ENCODE measurements at places on chromosomes 1 and 21.

- no peak for DNase-seq
Observed at GRCh38 chr1:71967670-71968069, 314.7 kb downstream of the NEGR1 start.

GRCh38 chr1:230507666-230508402 is 81.7 kb upstream of the PGBD5 start:
- DNase-seq: no peak

- no peak for DNase-seq
Observed at GRCh38 chr1:173329726-173330125, 122.6 kb upstream of the TNFSF4 start.

DNA sequence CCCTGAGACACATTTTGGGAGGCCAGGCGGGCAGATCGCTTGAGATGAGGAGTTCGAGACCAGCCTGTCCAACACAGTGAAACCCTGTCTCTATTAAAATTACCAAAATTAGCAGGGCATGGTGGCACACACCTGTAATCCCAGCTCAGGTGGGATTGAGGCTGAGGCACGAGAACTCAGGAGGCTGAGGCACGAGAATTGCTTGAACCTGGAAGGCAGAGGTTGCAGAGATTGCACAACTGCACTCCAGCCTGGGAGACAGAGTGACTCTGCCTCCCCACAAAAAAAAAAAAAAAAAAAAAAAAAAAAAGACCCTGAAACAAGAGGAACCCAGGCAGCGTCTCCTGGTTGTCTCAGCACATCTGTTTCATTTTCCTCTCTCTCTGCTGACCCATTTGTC is 24.2 kb downstream of the PGM1 start:
- DNase-seq: no peak

DNA sequence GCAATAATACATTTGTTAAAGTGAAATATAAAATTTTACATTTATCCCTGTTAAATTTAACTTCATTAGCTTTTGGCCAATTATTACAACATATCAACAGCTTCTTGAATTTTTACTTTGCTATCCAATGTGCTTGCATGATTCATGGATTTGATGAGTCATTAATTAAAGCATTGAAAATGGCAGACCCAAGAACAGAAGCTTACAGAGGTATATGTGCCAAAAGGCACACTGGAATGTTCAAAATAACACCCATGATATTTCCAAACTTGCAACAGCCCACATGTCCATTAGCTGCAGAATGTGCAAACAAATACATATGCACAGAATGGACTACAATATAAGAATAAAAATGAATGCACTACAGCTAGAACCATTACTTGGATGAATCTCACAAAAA is 76.4 kb upstream of the MAN1A2 start:
- no peak for DNase-seq

- DNase-seq: no peak
Observed at GRCh38 chr1:226443439-226443838, 35.5 kb upstream of the PARP1 start.

DNA sequence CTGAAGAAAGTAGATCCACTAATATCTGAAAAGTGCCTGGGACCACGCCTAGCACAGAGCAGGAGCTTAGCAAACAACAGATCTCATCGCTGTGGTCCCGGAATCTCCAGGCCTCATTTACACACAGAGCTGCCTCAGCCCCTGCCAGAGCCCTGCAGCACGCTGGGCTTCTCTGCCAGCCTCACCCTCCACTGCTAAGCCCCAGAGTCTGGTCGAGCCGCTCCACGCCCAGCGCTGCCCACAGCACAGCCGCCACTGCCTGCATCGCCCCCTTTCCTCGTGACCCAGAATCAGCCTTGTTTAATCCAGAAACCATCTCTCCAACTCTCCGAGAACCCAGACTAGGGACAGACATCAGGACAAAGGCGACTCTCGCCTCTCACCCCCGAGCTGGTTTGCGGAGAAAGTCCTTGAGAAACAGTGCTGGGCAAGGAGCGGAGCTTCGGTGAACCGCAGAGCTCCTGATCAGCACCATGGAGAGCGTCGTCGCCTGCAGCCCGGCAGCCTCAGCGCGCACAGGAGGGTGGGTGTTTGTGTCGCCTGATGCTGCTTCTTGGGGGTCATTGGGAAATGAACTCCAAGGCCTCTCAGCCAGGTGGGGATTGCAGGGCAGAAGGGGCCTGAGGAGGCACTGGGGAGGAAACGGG is 145.1 kb downstream of the NPHP4 start:
- no peak for DNase-seq

GRCh38 chr1:56397409-56397808 is 182.0 kb downstream of the PLPP3 start:
- DNase-seq: no peak

- no peak for DNase-seq
Observed at GRCh38 chr1:32215629-32216480, 6.3 kb downstream of the TMEM234 start.

DNA sequence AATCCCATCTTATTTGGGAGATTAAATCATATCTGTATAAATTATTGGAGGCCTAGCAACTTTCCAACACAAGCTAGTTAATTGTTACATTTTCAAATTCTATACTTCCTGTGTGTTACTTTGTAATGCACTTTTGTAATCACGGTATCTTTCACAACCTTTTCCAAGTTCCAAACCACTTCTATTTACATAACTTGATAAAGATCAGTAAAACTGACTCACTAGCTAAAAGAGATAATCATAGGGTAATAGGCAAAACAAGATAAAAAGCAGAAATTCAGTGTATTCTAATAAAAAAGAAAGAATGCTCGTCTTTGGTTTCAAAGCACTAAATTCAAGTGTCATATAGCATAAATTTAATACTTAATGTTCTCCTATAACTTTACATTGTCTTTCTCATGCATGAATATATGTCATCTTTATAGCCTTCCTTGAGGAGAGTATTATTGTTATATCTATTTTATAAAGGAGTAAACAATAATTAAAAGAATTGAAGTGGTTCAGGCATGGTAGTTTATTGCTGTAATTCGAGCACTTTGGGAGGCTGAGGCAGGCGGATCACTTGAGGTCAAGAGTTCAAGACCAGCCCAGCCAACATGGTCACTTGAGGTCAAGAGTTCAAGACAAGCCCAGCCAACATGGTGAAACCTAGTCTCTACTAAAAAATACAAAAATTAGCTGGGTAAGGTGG is 66.4 kb downstream of the RGS13 start:
- DNase-seq: no peak

GRCh38 chr1:211333906-211334305 is 7.3 kb downstream of the TRAF5 start:
- DNase-seq: no peak

- DNase-seq: no peak
Observed at GRCh38 chr1:151156515-151156819, at the start of gene TNFAIP8L2. TSS of gene TNFAIP8L2 (plus strand) at chr1:151156649. CDS start at chr1:151158698, 2,049 bp downstream.

GRCh38 chr1:218135371-218135770 is 149.7 kb upstream of the RRP15 start:
- DNase-seq: no peak

DNA sequence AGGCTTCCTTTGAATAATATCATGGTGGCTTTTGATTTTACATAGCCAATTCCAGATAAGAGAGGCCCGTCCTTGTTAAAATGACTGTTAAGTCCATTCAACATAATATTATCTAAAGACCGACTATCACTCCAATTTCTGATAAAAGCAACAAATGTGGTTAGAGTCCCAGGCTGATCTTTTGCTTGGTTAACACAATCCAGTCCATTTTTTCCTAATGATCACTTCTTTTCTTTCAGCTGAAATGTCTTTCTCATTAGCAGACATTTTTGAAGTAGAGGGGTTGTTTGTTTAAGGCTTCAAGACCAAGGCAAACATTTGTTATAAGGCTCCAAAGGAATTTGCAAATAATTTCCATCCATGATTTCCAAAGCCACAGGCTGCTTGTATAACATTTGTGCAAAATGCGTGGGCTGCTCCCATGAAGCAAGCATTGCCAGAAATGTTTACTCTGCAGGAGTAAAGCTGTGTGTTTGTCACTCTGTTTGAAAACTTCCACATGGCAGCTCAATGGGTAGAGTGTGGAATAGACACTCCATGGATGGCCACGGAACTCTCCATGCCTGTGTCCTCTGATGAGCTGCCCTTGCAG is 111.5 kb downstream of the PSMG1 start:
- no peak for DNase-seq

- no peak for DNase-seq
Observed at GRCh38 chr21:43858806-43859648, 6.0 kb upstream of the AGPAT3 start.

- no peak for DNase-seq
Observed at GRCh38 chr1:116760487-116760886, 6.3 kb downstream of the CD2 start.

- no peak for DNase-seq
Observed at GRCh38 chr21:31349208-31349607, 5.1 kb upstream of the TIAM1 start.

- DNase-seq: no peak
Observed at GRCh38 chr1:167136191-167136614, 42.3 kb downstream of the STYXL2 start.

GRCh38 chr1:205226868-205227583 is 720 bp upstream of the TMCC2 start:
- no peak for DNase-seq

- DNase-seq: no peak
Observed at GRCh38 chr1:220957233-220957605, 78.0 kb downstream of the HLX start.

DNA sequence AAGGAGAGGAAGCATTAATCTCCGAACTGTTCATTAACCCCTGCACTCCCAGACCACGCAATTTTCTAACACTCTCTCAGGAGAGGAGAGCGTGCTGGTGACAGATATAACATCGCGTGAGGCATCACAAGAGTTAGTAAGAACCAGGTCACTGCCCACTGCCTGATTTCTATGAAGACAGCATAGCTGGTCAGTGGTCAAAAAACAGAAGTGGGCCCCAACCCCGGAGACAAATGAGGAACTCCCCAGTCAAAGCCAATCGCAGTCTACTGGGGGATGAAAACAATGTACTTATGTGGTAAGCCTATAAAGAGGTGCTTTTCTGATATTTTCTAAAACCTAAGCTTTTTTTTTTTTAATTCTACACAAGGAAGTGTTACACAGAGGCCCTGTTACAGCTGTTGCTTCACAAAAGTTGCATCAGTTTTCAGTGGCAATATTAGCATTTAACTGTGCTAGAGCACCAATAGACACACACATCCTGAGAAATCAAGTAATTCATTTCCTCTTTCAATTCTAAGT is 231.8 kb upstream of the IRF2BP2 start:
- DNase-seq: no peak

DNA sequence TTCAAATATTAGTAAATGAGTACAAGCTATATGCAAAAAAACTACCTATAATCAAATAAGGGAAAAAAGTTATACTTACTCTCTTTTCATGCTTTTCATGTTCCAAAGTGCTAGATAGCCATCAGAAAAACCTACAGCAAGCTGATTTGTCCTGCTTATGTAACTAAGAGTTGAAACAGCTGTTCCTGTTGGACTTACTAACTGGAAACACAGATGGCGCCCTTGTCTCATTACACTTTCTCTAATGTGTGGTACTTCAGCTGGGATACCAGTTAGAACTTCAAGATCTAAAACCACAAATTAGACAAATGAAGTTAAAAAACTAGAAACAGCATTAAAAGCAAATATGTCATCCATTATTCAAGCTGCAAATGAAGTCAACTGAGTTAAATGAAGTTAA is 24.3 kb downstream of the AHCTF1 start:
- DNase-seq: no peak

DNA sequence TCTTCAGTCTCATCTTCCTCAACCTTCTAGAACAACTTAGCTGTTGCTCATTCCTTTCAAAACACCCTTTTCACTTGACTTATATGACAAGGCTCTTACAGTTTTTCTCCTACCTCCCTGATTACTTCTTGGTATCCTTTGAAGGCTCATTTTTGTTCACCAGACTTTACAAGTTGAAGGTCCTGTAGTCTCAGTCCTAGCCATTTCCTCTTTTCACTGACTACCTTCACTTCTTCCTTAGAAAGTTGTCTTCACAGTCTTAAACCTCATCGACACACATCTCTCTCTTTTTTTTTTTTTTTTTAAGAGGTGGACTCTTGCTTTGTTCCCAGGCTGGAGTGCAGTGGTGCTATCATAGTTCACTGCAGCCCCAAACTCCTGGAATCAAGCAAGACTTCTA is 6.6 kb upstream of the TP53BP2 start:
- DNase-seq: no peak

DNA sequence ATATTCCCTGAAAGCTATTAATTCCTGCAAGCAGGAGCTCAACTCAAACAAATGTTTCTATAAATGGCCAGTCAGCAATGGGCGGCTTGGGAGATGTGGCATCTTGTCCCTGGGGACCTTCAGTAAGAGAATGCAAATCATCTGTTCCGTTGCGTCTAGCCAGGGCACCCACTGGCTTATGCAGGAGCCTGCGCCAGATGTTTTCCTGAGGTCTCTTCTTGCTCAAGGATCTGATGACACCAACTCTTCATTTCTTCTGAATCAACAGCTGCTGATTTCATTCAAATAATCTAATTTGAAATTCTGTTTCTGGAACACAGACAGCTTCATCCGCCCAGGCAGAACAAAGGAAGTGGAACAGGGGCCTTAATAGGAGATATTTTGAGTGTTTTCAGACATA is 70.0 kb upstream of the AJAP1 start:
- no peak for DNase-seq

GRCh38 chr21:21119091-21119490 is 120.9 kb downstream of the NCAM2 start:
- no peak for DNase-seq

- no peak for DNase-seq
Observed at GRCh38 chr1:14529475-14529874, 69.0 kb upstream of the KAZN start.

- DNase-seq: no peak
Observed at GRCh38 chr1:74570797-74571492, 58.5 kb upstream of the LRRC53 start.

DNA sequence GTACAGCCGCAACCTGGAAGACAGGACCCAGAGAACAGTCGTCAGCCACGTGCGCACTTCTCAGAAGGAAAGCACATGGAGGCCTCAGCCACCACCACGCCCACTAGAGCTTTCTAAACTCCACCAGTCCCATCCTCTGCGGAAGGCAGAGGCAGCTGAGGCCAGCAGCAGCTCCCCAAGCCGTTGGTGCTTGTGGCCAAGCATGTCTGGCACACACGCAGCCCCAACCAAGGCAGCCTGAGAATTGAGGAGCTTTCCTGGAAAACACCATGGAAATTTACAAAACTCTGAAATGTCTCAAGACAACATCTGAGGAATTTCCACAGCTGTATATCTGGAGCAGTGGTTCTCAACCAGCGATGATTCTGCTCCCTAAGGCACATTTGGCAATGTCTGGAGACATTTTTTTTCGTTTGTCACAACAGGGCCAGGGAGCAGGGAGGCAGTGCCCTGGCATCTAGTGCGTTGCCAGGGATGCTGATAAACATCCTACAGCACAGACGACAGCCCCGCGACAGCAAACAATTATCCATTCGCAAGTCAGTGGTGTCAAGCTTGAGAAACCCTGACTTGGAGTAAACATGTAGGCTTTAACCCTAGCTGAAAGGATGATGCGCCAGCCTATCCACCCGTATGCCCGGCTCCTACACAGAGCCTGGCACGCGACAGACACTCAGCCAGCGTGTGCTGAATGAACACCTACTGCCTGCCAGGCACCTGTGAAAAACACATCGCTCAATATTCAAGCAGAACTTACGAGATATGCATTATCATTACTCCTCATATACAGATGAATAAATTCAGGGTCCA is 24.7 kb downstream of the NPHP4 start:
- DNase-seq: no peak
